ENCODE measurements at places on chromosomes 7 and 10.

- DNase-seq: no peak
These were observed 22.6 kb downstream of the TES start for GRCh38 chr7:116232920-116233319.

GRCh38 chr7:140719721-140720120, 23.2 kb downstream of the NDUFB2 start:
- DNase-seq: peak; percentile 55

DNA sequence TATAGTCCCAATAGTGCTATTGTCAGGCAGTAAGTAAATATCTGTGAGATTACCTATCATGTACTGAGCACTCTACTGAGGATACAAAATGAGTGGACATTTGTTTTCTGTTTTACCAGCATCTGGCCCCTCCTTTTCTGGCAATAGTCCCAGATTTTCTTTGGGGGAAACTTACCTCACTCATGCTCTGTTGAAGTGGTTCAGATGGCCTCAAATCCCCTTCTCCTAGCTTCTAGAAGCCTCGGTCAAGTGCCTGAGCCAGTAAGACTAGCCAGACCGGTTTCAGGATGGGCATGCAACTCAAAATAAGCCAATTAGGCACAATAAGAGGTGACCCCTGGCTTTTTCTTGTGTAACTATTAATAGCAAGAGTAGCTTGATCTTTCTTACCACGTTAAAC, 19.7 kb downstream of the TRDMT1 start:
- peak; percentile 2 for DNase-seq

DNA sequence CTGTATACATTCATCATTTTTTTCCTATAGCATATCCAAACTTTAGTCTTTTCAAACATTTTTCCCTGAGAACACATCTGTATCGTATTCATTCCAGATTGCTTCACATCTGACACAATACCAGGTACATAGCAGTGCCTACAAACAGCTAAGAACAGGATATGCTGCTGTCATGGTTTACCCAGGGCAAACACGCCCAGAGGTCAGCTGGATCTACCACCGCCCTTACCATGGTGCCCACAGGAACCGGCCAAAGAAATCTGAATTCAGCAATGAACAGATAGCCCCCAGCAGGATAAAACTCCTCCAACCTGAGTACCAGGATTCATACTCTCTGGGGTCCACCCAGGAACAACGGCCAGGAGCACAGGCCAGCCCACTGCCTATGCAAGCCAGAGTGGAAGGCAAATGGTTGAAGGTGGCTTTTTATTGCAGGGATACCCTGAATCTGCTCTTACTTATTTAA, 43.0 kb downstream of the TNS3 start:
- no peak for DNase-seq

DNA sequence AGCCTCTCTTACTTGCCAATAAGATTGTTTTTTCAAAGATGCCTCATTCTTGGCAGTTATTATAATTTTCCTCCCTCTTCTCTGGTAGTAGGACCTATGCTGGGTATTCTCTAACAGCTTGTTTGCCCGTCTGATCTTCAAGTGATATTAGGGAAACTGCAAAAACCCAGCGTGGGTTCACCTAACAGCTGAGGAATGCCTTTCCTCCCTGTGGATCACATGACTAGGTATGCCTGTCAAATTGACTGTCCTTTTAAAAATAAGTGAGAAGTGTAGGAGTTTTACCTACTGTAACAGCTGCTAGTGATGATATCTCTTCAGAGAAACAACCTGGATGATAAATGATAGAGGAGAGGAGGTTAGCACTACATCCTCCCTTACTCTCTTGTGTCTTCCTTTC, 22.0 kb downstream of the HECTD2 start:
- no peak for DNase-seq

DNA sequence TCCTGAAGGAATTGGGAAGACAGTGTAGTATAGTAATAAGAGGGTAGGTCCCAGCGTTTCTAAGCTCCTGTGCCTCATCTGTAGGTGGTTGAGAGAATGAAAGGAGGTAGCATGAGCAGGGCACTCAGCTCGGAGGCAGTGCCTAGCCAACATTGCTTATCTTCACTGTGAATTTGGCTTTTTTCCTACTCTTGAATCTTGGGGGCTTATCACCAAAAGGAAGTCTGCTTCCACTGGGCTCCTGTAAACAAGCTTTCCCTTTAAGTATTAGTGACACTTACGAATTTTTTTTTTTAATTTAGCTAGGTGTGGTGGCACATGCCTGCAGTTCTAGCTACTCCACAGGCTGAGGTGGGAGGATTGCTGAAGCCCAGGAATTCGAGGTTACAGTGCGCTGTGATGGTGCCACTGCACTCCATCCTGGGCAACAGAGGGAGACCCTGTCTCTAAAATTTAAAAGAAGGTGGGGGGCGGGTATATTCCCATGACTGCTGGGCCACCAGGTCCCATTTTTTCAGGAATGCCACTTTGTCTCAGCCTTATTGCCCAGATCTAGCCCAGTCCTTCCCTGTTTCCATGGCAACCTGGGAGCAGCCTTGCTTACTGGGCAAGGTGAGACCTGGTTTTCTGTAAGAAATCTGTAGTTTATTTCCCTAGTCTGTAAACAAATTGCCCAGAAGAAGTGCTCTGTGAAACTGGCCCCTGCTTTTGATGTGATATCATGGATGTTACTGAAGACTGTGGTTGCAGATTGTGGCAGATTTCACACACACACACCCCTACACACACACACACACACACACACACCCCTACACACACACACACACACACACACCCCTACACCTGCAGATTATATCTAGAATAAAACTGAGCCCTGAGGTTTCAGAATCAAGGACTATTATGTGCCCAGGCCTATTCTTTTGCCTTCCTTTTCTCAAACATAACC, 19.4 kb downstream of the OGDH start:
- DNase-seq: no peak

GRCh38 chr7:41219276-41219675, 483.6 kb downstream of the INHBA start:
- no peak for DNase-seq

- no peak for DNase-seq
These were observed 548.9 kb upstream of the AUTS2 start for GRCh38 chr7:69049326-69049725.

DNA sequence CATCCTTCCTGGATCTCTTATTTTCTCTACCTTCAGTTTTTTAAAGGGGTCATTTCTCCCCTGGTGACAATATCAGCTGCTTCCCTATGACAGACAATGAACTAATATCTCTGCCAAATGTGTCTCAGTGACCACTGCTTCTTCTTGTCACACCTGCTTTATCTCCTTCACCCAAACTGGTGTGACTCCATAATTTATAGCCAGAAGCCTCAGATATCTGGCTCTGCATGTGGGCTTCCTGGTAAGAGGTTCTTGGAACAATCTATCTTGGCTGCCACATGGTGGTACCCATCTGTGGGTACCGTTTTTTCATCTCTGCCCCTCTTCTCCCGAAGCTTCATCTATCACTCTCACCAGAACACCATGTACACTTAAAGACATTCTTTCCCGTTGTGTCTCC, 37.0 kb downstream of the CPVL start:
- DNase-seq: no peak

- no peak for DNase-seq
These were observed 728 bp downstream of the PARD3 start for GRCh38 chr10:34814223-34814912.

- no peak for DNase-seq
These were observed 195.0 kb downstream of the HGF start for GRCh38 chr7:81574723-81575326.

GRCh38 chr7:39921506-39922175, 28.4 kb upstream of the CDK13 start:
- no peak for DNase-seq

DNA sequence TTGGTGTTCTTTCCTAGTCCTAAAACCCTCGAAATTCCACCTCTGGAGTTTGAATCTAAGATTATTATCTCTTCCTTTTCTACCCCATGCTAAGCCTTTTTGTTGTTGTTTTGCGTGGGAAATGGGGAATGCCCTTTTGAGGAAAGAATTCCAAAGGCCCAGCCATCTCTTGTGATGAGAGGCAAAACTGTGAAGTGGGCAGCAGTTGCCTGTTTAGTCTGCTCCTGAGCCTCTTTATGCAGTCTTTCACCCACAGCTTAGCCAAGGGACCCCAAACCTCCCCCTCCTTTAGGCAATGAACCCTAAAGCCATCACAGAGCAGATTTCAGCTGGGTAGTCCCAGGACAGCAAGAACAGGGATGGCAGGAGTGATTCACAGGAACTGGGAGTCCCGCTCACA, 95.5 kb downstream of the DNMBP start:
- DNase-seq: no peak

GRCh38 chr7:45573661-45574415, at the start of gene ADCY1:
Gene ADCY1 (plus strand): TSS chr7:45574368. CDS start chr7:45574544, 176 bp downstream.
- peak; percentile 30 for DNase-seq

DNA sequence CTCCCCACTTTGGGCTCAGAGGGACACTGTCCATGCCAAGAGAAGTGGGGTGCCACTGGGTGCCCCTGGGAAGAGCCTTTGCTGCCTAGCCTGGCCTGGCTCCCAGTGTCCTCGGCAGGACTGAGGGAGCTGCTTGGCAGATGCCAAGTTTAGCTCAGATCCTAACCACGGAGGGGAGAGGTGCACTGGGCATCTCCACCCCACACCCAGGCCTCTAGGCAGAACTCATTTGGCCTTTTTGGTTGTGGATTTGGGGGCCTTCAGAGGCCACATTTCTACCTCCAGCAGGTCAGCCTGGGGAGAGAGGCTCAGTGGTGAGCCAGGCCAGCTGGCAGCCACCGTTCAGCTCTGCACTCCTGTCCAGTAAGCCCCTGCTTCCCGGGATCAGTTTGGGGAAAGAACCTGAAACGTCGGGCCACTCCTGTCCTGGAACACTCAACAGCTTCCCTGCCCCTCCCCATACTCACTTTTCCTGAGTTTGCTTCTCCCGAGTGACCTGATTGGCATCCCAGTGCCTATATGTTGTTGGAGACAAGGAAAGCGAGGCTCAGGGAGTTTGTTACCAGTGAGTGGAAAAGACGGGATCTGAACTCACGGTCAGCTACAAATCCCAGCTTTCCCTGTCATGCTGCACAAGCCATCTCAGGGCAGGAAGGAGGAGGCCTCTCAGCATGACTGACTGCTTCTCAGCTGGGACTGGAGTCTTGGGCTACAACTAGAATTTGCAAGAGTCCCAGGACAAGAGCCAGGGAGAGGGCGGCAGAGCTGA, 11.2 kb upstream of the CXCL12 start:
- DNase-seq: no peak

DNA sequence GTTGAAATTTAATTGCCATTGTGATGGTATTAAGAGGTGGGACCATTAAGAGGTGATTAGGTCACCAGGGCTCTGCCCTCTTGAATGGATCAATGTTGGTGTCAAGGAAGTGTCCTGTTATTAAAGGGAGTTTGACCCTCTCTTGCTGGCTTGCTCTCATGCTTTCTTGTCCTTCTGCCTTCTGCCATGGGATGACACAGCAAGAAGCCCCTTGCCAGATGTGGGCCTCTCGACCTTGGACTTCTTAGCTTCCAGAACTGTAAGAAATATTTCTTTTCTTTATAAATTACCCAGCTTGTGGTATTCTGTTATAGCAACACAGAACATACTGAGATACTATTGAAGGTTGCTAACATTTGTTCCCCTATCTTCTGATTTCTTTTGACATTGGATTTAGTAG, 157.0 kb downstream of the MDFIC start:
- no peak for DNase-seq

- DNase-seq: no peak
These were observed 331.0 kb downstream of the ADARB2 start for GRCh38 chr10:1406132-1406966.

DNA sequence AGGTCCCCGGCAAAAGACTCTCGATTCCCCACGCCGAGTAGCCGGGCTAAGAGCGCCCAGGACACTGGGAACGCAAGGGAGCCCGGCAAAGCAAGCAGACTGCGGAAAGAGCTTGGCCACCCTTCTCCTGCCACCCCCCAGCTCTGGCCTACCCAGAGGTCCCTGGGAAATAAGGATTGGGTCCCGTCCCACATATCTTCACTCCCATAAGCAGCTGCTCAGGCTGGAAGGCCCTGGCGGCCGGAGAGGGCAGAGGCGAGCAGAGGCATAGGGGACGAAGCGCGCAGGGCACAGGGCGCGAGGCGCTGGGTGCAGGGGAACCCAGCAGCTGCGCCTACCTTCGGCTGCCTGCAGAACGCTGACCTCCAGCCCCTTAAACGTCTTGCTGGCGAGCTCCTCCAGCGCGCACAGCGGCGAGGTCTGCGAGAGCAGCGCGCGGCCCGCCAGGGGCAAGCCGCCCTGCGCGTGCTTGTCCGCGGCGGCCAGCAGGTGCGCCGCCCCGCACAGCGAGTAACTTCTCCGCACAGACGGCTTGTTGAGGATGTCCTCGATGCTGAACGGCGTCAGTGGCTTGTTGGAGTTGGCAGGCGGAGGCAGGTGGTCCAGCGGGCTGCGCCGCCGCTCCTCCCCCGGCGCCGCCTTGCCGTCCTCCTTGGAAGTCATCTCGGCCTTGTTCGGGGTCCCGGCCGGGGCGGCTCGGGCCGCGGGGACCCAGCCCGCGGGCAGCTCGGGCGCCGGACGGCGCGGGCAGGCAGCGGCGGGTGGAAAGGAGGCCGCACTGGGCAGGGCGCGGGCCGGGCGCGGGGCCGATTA, 904 bp downstream of the LBX1 start:
- DNase-seq: no peak

DNA sequence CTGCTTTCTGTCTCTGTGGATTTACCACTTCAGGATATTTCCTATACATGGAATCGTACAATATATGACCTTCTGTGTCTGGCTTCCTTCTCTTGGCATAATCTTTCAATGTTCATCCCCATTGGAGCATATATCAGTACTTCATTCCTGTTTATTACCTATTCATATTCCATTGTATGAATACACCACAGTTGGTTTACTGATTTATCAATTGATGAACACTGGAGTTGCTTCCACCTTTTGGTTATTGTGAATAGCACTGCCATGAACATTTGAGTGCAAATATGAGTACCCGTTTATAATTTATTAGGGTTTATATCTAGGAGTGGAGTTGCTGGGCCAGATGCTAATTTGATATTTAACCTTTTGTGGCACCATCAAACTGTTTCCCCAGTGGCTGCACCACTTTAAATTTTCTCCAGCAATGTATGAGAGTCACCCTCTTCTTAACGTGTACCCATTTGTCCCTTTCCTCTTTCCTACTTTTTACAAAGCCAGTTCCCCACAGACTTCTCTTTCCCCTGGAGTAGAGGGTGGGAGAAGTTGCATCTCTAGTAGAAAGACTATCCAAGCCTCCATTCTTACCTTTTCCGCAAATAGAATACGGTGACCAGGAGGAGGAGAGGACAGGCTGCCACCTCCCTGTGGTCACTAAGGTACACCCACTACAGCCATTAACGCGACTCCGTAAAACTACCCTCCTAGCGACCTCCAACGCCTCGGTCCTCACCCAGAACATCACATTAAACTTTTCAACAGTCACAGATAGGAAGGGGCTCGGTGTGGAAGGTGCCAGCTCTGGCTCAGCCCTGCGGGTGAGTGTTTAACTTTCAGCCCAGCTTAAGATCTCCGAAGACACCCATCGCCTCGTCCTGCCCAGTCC, 25.6 kb downstream of the SCD start:
- DNase-seq: no peak

DNA sequence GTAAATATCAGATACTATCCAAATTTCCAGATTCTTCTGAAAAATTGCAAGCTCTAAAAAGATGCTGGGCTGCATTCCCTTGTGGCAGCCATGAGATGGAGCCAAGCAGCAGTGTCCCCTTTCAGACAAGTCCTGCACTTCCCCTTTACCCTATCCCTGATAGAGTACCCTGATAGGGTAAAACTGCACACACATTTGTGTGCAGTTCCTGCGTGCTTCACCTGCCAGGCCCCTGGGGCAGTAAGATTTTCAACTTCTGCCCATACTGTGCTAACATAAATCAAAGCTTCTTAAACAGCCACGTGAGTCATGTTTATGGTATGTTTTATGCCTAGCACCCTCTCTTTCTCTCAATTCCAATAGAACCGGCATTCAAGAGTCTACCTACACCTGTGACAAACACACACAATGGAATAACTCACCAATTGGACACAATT, 52.2 kb downstream of the IFIT5 start:
- no peak for DNase-seq
